ENCODE measurements at places on chromosomes 12 and 14.

DNA sequence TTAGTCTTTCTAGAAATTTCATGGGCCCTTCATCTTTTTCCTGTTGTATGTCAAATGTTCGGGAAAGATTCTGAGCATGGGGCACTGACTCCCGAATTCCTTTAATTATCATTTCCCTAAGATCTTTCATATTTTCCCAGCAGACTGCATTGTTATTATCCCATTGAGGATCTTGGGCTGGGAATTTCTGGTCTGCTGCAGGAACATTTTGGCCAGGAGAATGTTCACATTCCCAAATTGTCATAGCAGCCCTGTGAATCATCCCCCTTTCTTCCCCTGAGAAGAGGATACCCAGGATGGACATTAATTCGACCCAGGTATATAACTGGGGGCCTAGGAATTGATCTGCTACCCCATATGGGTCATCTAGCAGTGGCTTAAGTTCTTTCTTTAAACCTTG, 112.5 kb downstream of the RIN3 start:
- DNase-seq = no peak

GRCh38 chr12:18158774-18159557, 69.0 kb upstream of the RERGL start:
- DNase-seq = no peak

DNA sequence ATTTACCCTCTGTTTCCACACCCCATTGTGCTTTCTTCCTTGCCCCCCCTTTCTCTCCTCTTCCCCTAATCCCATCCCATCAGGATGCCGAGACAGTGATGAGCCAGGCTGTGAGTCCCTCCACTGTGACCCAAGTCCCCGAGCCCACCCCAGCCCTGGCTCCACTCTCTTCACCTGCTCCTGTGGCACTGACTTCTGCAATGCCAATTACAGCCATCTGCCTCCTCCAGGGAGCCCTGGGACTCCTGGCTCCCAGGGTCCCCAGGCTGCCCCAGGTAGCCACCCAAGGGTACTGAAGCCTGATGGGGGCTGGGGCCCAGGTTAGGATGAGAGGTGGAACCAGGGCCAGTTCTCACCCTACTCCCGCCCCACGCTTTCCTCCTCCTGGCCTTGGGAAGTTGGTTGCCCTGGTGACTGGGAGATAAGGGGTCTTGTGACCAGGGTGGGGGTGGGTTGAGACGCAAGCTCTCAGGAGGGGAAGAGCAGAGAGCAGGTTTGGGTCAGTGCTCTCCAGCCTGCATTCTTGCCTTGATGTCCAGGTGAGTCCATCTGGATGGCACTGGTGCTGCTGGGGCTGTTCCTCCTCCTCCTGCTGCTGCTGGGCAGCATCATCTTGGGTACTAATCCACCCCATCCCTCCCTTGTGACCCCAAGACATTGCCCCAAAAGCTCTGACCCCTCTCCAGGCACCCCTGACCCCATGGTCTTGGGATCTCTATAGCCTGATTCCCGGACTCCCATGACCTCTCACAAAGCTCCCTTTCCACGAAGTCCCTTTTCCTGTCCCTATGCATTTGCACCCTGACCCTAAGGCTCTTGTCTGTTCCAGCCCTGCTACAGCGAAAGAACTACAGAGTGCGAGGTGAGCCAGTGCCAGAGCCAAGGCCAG, 1.2 kb downstream of the AMHR2 start:
- no peak for DNase-seq

DNA sequence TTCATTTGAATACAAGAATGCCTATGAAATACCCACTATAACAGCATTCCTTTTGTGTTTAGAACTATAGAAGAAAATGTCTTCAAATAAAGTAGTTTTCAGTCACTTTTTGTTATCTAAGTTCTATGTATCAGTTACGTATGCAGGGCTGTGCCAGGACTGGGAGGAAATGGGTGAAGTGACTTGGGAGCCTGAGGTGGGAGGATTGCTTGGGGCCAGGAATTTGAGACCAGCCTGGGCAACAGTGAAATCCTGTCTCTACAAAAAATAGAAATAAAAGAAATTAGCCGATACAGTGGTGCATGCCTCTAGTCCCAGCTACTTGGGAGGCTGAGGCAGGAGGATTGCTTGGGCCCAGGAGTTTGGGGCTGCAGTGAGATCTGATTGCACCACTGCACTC, 22.9 kb upstream of the MANSC4 start:
- DNase-seq = no peak

DNA sequence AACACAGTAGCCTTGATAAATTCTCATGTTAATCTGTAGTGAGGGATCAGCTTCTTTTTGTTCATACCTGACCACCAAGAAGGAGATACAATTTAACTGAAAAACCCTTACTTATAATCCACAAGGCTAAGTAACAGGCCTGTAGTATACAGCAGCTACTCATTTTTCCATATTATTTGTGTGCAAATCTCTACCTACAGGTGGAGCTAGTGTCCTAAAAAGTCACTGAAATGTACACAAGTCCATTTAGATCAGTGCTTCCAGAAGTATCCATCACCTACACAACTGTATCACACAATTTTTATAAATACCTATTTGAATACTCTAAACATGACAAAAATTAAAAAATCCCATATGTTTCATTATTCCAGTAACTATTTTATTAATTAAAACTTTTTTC, 173.2 kb downstream of the SLC35F4 start:
- no peak for DNase-seq

DNA sequence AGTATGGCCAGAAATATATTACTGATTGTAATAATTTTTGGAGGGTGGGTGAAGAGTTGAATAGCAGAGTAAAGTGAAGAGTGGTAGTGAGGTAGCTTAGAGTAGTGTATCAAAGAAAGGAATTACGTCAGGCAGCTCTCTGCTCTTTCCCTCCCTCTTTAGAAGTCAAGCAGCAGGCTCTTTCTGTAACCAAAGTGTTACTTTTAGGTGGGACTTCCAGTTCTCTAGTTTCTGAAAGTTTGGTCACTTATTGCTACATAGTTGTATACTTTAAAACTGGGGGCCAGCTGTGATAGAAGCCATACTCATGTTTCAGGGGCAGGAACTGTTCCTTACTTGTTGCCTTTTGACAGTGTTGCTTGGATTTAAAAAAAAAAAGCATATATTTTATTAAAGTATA, 30.6 kb downstream of the ATF7IP start:
- DNase-seq = no peak

DNA sequence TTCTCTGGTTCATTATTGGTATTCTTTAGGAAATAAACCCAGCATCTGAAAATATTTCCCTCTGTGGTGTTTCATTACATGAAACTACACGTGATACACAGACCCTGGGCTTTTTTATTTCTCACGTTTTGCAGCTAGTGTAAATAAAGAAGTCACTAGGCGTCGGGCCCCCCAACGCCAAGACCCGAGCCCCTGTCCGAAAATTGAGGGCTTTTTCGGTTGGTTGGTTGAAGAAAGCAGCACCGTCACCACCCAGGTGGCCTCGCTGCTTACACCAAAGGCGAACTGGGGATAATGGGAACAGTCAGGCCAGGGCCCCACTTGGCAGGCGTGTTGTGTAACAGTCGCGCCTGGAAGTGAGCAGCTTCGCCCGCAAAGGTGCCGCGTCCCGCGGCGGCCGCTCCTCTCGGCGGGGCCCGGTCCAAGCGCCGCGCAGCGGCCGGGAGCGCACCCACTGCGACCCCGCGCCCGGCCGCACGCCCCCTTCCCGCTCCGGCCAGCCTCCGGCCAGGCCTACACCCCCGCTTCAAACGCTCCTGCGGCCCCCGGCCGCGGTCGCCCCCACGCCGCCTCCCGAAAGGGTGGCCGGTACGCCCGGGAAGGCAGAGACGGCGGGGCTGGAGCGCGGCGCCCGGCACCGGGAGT, 1.2 kb downstream of the DUSP16 start:
- peak; percentile 44 for DNase-seq

DNA sequence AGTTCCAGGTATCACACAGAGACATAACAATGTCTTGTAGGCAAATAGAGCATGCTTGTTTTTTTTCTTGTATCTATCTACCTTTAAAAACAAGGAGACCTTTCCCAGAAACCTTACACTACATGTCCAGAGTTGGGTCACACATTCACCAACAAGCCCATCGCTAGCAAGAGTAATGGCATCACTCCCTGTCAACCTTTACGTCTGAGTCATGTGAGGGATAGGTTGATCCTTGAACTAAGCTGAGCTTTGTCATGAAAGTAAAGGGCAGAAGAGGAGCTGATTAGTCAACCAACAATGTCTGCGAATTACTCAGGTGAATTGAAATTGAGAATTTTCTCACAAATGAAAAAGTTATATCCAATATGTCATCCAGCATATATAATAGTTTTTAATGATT, 219.4 kb downstream of the CNTN1 start:
- no peak for DNase-seq

- DNase-seq = no peak
These were observed 69.4 kb downstream of the CD163L1 start for GRCh38 chr12:7374423-7375144.

GRCh38 chr12:89880690-89881350, 172.2 kb upstream of the ATP2B1 start:
- DNase-seq = peak; percentile 49

GRCh38 chr14:61080591-61081010, 99.6 kb downstream of the SLC38A6 start:
- no peak for DNase-seq

- DNase-seq = no peak
These were observed 366.5 kb downstream of the ALG10 start for GRCh38 chr12:34388636-34389377.

- no peak for DNase-seq
These were observed 84.5 kb downstream of the CHGA start for GRCh38 chr14:93007225-93007997.

- no peak for DNase-seq
These were observed 213.4 kb downstream of the PHETA1 start for GRCh38 chr12:111155521-111155920.

DNA sequence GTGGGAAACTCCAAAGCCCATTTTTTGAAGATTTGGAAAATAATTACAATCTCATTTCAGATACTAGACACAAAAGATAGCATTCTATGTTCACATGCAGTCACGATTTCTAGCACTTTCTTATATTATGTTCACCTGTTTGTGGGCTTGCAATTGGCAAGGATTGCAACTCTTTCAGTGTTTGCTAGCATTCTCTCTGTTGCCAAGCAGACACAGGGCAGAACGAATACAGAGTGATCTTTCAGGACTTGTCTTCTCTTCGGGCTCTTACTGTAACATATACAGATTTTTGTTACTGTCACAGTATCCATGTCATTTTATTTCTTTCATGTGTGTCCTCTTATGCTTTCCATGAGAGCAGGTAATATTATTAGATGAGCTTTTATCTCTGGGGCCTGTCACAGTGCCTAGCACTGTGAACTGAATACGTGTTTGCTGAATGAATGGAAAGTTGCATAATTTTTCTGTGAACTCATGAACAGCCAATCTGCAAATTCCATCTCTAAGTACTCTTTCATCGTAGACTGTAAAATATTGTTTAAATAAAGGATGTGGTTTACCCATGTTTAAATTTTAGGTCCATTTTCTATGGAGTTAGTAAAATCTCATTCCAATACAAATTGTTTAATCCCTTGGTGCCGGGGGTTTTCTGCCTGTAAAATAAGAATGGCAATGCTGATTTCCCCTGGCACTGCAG, 105.1 kb downstream of the BMP4 start:
- no peak for DNase-seq

GRCh38 chr12:53938326-53939140, at the start of gene HOXC13:
Gene HOXC13 (plus strand): TSS chr12:53938831. CDS start chr12:53938907, 76 bp downstream.
- no peak for DNase-seq

DNA sequence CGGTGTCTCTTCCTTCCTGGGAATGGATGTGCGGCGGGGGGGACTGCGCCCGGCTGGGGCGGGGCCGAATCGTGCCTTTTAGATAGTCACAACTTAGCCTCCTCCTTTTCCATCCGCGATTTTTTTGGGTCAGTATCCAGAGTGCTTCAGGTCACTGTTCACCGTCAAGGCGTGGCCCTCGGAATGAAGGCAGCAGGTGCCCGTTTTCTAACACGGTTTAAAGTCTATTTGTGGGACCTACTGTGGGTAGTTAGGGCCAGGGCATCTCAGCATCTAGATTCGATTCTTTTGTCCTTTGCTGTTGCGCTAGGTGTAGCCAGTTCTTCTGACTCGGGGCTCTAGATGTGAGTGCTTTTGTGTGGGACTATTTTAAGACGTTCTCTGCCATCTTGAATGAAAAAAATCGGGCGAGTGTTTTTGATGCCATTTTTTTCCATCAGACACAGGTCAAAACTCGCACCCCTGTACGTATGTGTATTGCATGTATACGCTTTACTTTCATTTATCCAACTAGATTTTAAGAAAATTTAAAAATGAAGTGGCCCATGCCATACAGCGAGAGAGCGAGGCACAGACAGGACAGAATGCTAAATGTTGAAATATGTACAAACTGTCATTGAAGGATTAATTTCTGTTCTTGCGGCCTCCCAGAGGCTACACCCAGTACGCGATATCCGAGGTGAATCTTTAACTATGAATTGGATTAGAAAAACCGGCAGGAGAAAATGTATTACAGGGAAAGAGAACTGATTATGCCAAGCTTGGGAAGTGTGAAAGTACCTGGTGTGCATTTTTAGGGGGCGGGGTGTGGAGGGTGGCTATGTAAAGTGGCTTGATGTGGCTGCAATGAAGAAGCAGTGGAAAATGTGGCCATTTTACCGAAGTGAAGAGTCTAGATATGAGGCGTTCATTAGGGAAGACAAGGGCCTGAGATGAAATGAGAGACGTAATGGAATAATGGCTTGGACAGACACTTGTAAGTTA, 835 bp downstream of the VEZT start:
- peak; percentile 51 for DNase-seq

DNA sequence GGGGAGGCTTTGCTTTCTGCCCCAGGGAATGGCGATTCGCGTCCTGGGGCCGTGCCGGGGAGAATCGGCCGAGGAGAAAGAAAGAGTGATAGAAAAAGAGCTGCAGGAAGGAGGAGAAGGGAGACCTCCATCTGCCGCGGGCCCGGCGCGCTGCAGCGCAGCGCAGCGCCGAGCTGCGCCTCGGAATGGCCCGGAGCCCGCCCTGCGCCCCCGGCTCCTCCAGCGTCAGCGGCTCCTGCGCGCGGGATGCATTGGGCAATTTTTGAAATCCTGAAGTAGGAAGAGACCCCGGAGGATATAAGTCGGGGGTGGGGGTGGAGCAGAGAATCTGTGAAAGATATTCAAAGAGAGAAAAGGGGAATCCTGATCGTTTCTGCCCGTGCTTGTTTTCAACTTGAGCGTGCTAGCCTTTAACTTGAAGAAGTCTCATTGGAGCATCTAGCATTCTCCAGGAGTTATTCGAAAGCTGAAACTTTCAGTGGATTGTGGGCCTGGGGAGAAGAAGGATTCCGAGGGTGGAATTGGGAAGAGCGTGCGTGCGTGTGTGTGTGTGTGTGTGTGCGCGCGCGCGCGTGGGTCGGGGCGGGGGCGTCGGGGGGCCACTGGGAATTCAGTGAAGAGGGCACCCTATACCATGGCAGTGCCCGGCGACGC, 441 bp downstream of the PDE3A start:
- no peak for DNase-seq

DNA sequence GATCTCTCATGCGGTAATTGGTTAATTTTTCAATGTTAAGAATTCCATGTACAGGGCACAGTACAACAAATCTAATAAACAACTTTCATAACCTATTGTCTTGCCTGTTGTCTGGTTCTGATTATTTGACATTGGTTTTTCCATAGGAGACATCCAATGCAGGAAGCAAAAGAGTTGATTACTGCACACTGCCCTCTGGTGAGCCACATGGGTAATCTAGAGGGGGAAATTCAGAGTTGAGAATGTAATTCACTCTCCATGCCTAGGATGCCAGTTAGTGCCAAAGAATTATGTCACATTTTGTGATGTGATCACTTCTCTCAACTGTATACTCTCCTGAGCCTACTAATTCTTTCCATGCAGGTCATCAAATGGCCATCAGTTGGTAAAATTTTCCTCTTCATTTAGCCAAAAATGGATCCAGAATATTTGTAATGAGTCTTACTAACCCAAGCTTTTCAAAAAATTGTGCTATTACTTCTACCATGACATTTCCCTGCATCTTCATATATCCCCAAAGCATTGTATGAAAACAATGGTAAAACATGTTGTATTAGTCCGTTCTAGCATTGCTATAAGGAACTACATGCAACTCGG, 17.7 kb upstream of the CCDC91 start:
- no peak for DNase-seq

Data from T-helper 2 cell treated with Interferon-gamma antibody and Interleukin-4, amounts not matched to agents 5 μg/mL and 100 μg/mL, for 36 hours (primary cell).